Hair follicular keratinocyte (primary cell): ENCODE measurements at places on chromosomes 7 and 10. TPM values are rescaled to one million over a fixed set of nuclear protein-coding genes. Genes with fewer than 3 reads are reported as not detected.

Gene PAPSS2
- 3.1 and 4.4 TPM in 2 replicates for total RNA-seq

Gene NAPEPLD
- total RNA-seq: 2.7 TPM in 2 replicates

Gene CHAT
- not detected in 2 replicates for total RNA-seq

Gene SYT15
- under 0.01 and 0.08 TPM in 2 replicates for total RNA-seq

Gene TSPAN13
- total RNA-seq: 20.1 and 24.1 TPM in 2 replicates

Gene TSPAN15
- total RNA-seq: 2.9 and 4.9 TPM in 2 replicates

Gene CHN2
- 0.15 TPM in 1 of 2 replicates, not detected in the other for total RNA-seq

Gene HELLS
- 22.6 and 27.5 TPM in 2 replicates for total RNA-seq

Gene IFIT1
- 0.19 and 2.0 TPM in 2 replicates for total RNA-seq

Gene PRPS1L1
- not detected in 2 replicates for total RNA-seq

Gene HOXA9
- total RNA-seq: 6.8 and 7.0 TPM in 2 replicates

Gene PNLIP
- total RNA-seq: not detected in 2 replicates

Gene CRYGN
- not detected in 2 replicates for total RNA-seq

Gene DKK1
- total RNA-seq: 47.6 and 70.8 TPM in 2 replicates

Gene NACAD
- total RNA-seq: 1.2 and 3.4 TPM in 2 replicates

Gene SPDYE2
- total RNA-seq: not detected in 2 replicates

Gene STEAP4
- total RNA-seq: under 0.01 and 0.76 TPM in 2 replicates

Gene ZNF804B
- total RNA-seq: not detected in 2 replicates
